ENCODE measurements at places on chromosomes 7 and 10.

GRCh38 chr10:103282961-103283360 is 6.0 kb downstream of the INA start:
- DNase-seq: peak; percentile 23

GRCh38 chr7:74464931-74465886 is 11.5 kb downstream of the GTF2IRD1 start:
- DNase-seq: no peak

GRCh38 chr10:132606536-132607316 is 69.1 kb downstream of the INPP5A start:
- no peak for DNase-seq

- no peak for DNase-seq
Observed at GRCh38 chr7:114156178-114156577, 237.4 kb upstream of the PPP1R3A start.

GRCh38 chr10:49074836-49075682 is 40.3 kb downstream of the VSTM4 start:
- no peak for DNase-seq

DNA sequence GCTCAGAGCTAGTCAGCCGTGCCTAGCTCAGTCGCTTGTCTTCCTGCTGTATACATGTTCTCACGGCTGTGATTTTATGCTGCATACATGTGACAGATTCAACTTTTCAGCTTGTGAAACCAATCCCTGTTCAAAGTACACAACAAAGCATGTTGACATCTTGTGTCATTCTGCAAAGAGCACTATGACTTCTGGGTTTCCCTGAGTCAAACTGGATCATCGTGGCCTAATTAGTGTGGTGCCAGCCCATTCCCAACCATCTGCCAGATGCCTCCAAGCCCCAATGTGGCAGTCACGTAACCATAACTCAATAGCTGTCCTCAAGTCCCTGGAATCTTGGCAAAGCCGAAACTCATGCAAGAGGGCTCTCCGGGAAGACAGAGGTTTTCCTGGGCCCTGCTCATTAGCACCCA is 144.8 kb downstream of the MYOF start:
- no peak for DNase-seq
